Nephron progenitor cell (in vitro differentiated cells): ENCODE measurements at places on chromosomes 16 and 17.

DNA sequence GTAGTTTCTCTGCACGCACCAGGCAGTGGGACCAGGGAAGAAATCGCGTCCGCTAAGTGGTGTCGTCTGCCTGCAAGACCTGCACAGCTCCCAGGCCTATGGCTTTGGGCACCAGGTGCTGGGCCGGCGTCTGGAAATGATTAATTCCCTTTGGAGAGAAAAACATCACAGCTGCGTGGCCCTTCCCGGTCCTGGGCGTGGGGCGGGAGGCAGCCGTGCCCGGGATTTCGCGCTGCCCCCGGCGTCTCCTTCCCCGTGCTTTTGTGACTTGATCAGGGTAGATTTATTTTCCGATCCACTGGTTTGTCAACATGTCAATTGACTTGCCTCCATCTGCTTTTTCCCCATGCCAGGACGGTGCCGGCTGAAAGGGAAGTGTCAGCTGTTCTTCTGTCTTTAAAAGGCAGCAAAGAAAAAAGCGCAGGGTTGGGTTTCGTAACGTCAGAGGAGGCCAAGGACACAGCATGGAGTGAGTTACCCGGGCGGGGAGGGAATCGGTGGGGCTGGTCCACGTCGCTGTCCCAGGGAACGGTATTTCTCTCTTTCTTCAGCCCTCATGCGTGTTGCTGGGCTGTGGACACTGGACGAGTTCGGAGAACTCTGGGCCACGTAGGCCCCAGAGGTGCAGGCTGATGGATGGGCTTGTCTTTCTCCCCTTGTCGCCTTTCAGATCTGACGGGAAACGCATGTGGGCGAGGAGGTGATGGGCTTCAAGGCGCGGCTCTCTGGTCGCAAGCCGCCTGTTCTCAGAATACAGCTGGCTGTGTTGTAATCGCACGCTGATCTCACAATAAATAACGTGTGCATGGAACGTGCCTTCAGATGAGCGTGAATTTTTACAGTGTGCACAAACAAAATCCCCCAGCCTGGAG, 188.1 kb upstream of the ZNF469 start:
- no peak for DNase-seq

- DNase-seq = no peak
Observed at GRCh38 chr16:2230376-2230775, 5.9 kb upstream of the DNASE1L2 start.

DNA sequence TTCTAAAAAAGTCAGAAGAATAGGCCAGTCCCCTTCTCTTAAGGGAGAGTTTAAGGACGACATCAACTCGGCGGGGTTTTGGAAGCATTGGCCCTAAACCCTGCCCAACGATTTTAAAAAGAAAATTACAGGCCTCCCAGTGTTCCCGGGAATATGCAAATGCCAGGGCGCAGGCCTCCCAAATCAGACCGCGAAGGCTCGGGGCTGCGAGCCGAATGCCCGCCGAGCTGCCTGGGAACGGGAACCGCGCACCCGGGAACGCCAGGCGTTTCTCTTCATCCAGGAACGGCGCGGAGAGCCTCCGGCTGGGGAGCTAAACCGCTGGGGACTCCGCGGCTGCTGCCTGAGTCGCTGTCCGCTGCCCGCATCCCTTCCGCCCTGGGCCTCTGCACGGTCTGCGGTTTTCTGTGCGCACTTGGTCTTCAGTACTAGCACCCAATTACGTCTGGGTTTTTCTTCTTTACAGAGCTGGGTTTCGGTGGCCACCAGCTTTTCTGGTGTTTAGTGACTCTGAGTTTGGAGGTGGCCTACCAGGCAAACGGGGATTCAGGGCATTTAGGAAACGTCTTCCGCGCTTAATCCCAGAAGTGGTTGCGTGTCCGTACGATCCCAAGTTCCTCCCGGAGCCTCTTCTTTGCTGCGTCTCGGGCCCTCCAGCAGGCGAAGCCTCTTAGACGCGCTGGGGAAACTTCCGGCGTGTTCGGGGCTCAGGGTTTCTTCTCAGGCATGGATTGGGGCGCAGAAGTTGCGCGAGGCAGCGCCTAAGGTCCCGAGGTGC, 5.7 kb downstream of the IRX5 start:
- peak; percentile 69 for DNase-seq

DNA sequence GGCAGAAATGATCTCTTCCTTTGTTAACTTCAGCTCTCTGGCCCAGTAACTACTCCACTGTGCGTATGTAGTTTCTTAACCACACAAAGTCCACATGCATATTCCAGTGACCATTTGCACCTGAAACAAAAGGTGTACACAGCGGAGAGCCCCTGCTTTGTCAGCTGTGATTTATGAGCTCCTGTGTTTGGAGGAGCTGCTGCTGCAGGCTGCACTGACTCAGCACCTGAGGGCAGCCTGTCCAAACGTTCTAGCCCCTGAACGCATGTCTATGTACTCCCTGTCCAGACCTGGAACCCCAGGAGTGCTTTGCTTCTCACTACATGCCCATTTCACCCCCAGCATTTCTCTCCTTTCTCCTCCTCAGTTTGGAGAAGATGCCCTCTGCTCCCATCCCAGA, 216.1 kb downstream of the ABCC12 start:
- no peak for DNase-seq

DNA sequence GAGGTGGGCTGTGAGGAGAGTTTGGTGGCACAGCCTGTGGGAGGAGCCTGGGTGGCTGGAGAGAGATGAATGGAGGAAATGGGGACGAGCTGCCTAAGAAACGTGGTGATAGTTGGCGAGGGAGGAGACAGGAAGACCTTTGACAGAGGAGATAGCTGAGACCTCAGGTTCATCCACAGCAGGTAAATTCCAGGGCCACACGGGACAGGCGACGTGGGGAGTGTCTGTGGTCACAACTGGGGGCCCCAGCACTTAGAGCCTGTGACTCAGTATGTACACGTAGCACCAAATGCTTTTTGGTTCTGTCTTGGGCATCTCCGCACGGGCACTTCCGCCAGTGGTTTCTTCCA, 7.7 kb downstream of the MINK1 start:
- no peak for DNase-seq
